ENCODE measurements at places on chromosomes 4 and X.

DNA sequence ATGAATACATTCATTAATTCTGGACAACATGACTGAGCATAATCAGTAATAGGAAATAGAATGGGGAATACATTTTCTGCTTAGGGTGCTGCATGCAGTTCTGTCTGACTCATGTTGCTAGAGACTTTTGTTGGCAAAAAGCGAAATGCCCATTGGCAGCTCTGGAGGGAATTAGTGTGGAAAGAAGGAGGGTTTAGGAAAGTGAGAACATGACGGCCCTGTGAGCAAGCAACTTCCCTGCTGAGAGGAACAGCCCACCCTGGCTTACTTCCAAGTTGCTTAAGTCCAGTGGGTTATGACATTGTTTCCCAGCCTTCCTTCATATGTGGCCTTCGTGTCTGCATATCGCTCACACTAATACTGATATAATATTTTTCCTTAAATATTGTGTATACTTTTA is 13.8 kb downstream of the MAD2L1 start:
- no peak for DNase-seq

DNA sequence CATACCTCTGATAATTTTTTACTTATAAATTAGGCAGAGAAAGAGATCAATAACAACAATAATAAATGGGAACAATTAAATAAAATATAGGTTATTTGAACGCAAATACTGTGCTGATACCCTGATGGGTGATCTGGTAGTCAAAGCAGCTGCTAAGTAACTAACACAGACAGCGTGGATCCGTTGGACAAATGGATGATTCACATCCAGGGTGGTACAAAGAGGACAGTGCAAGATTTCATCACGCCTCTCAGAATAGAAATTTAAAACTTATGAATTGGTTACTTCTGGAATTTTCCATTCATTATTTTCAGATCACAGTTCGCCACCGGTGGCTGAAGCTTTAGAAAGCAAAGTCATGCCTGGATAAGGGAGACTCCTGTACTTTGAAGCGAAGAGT is 1066.0 kb upstream of the ADGRL3 start:
- DNase-seq, result no peak

DNA sequence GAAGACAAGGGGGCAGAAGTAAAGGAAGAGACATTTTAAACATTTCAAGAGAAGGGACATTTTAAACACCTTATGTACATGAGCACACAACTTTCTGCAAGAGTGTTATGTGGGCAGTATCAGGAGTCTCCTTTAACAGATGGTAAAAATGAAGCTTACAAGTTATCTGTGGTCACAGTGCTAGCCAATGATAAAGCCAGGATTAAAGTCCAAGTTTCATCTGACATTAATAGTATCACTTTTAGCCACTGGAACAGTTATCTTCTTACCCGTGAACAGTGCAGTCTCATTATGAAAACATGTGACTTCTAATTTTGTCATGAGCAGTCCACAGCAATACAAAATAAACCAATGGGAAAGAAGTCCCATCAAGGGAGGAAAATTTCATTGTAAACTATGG is 627.9 kb upstream of the AGA start:
- no peak for DNase-seq

DNA sequence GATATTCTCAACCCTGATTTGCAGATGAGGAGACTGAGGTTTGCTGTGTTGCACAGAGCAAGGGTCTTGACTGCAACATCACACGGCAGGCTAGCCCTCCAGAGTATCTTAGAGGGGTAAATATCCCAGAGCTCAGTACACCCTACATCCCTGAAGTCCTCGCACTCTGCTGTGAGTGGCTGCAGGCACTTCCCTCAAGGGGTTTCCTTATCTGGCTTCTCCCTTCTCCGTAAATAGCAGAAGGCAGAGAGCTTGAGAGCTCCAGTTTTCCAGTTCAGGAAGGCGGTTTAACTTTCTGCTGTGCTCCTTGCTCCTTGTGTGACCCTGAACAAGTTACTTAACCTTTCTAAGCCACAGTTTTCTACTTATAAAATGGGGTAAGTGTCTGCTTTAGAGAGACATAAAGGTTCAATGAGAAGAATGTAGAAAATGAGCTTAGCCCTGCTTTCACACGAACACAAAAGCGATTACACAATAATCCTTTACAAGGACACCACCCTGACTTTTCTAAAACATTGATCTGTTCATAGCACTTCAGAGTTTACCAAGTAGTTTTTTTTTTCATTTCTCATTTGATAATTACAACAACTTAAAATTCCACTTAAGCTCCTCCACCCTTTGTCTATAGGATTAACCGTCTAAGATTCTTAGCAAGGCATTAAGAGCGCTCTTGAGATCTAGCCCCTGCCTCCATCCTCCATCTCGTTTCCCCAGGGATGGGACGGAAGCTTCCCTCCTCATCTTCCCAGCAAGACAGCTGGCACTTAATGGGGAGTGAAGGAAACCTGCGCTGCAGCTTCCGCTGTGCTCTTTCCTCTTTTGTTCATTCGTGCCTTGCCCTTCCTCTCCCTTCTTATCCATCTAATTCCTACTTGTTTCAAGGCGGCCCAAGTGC is 68.4 kb downstream of the TAPT1 start:
- DNase-seq, result no peak

- no peak for DNase-seq
These were observed 48.0 kb downstream of the SORCS2 start for GRCh38 chr4:7240306-7240705.

DNA sequence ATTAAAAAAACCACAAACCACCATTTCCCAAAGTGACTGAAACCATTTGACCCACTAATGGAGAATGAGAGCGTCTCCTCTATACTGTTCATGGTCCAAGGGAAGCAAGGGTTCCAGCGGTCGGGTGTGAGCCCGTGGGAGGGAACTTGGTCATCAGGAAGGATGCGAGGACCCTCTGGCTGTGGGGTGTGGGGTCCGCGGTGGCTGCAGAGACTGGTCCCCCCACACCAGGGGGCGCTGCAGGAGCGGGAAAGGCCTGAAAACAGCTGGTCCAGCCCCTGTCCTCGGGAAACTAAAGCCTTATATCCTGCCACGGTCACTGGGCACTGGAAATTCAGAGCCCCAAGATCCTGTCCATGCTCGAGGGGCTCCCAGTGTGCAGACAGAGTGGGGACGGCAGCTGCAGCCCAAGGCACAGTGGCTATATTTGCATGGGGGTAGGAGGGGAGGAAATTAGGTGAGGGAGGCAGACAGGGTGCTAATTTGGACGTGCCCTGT is 4.3 kb downstream of the BLOC1S4 start:
- peak; percentile 84 for DNase-seq

GRCh38 chr4:61212788-61213187 is 12.7 kb downstream of the ADGRL3 start:
- DNase-seq, result no peak

GRCh38 chr4:1496116-1496642 is 89.9 kb upstream of the NKX1-1 start:
- no peak for DNase-seq

DNA sequence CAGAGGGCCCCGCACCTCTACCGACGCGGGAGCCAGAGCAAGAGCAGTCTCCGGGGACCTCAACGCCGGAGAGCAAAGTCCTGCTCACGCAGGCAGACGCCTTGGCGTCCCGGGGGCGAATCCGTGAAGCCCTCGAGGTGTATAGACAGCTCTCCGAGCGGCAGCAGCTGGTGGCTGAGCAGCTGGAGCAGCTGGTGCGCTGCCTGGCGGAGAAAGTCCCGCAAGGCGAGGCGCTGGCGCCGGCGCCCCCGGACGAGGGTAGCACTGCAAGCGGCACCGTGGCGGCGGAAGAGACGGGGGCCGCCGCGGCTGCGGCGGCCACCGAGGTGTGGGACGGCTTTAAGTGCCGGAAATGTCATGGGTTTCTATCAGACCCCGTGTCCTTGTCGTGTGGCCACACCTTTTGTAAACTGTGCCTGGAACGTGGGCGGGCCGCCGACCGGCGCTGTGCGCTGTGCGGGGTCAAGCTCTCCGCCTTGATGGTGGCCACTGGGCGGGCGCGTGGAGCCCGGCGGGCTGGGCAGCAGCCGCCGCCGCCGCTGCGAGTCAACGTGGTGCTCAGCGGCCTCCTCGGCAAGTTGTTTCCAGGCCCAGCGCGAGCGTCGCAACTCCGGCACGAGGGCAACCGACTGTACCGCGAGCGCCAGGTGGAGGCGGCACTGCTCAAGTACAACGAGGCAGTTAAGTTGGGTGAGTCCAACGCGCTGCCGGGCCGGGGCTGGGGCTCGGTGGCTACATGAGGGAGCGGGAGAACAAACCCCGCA is 672 bp downstream of the LONRF3 start:
- no peak for DNase-seq

- DNase-seq, result peak; percentile 6
These were observed 177.9 kb downstream of the AFAP1 start for GRCh38 chr4:7761720-7762119.

- DNase-seq, result no peak
These were observed 485.3 kb upstream of the PITX2 start for GRCh38 chr4:111108153-111108552.

DNA sequence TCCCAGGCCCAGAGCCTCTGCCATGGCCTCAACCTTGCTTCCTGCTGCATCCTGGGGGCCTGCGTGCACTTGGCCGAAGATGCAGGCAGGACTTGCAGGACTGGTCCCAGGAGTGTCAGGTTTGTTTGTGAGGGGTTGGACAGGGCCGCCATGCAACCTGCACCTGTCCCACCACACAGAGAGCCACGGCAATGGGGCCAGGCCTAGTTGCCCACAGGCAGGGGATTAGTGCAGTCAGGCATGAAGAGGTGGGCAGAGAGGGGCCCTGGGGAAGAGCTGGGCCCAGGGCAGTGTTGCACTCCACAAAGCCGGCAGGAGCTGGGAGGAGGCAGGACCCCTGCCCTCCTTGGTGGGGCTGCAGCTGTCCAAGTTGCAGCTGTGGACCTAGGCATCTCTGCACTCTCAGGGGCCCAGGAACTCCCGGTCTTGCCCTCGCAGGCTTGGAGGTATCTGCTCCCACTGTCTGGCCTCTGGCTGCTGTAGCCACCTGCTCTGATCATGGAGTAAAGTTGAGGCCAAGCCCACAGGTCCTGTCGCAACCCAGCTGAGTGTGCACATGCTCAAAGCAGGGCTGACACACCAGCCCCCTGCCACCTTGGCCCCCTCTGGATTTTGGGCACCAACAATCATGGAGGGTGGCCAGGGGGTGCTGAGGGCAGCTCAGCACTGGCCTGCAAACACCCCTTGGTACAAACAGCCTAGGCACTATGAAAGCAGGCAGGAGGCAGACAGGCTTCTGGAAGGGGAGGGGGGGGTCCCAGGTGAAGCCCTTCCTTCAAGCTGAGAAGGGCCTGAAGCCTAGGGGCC is 190.4 kb upstream of the PCDH10 start:
- DNase-seq, result no peak

- no peak for DNase-seq
These were observed 16.5 kb upstream of the FGFR3 start for GRCh38 chr4:1776521-1777161.

DNA sequence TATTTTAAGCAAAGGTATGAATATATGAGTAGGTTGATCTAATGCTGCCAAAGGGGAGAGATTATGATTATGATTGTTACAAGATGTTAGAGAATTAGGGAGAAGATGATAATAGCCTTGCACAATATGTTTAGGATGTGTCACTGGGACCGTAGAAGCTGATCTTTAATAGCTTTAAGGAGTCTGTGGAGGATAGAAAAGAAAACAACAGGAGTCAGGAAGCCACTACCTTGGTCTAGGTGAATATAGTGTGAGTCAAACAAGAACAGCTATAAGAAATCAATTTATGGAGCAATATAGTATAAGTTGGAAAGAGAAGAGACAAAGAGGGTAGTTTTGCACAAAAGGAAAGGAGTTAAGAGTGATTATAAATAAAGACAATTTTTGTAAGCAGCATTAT is 232.7 kb downstream of the FSTL5 start:
- no peak for DNase-seq

DNA sequence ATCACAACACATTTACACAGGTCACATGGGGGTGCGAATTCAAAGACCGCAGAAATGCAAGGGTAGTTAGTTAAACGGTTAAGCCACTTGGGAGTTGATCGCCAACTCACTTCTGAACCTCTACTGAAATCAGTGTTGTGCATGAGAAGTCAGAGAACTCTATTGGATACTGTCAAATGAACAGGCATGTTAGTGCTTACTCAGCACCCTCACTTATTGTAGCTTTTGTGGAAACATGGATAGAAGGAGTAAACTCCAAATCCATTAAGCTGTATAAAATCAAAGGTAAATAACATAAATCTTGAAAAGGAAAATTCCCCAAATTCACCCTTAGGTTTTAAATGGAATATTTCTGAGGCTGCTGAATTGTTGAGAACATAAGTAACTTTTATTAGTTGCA is 17.5 kb upstream of the ANXA10 start:
- no peak for DNase-seq

DNA sequence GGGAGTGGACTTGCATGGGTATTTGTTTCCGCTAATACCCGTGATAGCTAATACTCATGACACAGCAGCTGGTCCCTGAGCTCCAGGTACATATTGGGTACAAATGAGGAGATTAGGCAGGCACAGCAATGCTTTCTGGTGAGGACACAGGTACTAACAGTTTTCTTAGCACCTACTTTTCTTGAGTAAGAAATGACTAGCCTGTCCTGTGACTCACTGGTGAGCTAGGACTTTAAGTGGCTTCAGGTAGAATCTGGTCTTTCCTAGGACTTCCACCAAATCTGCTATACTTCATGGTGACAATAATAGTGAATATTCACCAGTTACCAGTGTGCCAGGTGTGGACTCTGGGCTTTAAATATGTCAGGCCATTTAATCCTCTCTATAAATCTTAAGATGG is 407.4 kb upstream of the NR3C2 start:
- no peak for DNase-seq

GRCh38 chr4:165418073-165418472 is 39.3 kb downstream of the CPE start:
- no peak for DNase-seq

- DNase-seq, result no peak
These were observed 260.1 kb downstream of the EVC2 start for GRCh38 chr4:5448221-5448620.

DNA sequence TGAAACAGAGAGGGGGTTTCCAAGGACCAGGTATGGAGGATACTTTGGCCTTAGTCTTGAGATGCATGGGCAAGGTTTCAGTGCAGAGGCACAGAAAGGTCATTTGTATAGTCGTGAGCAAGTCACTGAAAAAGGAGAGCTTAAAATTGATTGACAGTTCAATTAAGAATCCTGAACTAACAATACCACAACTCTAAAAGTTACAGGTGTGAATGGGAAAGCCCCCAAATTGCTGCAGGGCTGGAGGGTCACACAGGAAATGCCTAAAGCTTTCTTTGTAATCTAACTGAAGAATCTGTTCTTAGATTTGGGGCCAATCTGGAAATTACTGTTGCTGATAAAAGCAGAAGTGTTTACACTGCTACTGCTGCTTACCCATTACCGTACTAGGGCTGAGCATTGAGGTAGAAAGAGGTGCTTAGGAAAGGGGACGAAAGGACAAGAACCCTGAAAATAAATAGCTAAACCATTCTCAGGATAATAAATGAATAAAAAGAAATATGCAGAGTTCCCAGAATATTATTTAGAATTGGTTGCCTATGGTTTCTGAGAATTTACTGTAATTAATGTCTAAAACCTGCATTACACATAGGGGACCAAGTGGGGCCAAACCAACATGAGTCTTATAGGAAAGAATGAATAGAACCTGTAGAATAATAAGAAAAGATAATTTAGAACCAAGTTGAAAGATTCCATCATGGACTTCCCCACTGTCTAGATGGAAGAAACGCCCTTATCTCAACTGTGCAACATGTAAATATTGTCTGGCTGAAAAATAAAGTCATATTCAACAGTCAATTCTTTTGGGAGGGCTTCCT is 91.9 kb upstream of the PPP1R2C start:
- no peak for DNase-seq
